Lung microvascular endothelial cell (primary cell): ENCODE measurements at places on chromosomes 12 and 14. TPM values are rescaled to one million over a fixed set of nuclear protein-coding genes. Genes with fewer than 3 reads are reported as not detected.

- no peak for DNase-seq
Measured at GRCh38 chr14:74573421-74574089, 38.5 kb downstream of the LTBP2 start.

DNA sequence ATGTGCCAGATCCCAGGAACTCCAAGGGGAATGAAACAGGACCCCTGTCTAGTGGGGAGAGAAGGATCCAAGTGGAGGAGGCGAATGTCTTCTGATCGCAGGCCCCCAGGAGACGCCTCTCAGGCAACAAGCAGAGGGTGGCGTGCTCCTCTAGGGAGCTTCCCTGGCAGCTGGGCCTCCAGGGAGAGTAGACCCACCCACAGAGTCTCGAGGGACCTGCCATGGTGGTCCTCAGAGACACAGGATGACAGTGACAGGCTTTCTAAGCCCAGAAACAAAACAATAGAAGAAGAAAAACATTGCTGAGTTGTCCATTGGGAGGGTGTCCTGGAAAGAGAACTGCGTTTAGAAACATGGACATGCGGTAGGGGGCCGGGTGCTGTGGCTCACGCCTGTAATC lies 140.6 kb upstream of the MAP1LC3B2 start:
- no peak for DNase-seq

KCNJ8 gene
- total RNA-seq, result not detected in 2 replicates

DNA sequence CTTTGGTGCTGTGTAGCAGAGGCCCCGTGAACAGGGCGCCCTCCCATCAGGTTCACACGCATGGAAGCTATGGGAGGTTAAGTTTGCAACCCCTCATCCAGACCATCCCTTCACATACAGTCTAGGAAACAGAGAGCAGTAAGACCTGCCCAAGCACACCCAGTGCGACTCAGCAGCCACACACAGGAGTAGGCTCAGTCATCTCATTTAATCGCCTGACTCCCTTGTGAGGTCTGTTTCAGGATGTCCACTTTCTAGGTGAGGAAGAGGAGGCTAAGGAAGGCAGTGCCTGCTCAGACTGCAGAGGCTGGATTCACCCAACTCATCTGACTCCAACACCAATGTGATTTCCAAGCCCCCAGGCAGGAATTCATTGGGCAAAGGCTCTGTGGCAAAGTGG lies 11.9 kb downstream of the BDKRB1 start:
- no peak for DNase-seq

DNA sequence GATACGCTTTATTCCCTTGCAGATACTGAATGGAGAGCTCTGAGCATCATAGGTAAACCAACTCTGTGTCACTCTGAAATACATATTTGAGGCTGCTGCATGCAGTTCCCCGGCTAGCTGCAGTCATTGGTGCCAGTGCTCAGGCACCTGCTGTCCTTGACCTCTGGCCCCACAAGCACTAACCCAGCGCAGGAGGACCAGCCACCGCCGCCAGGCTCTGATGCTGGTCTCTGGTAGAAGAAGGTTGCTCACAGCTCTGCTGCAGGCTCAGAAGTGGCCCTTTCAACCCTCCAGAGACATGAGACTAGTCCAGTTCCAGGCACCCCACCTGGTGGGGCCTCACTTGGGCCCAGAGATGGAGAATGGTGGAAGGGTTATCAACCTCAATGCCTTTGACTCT lies 34.5 kb upstream of the PTPRB start:
- DNase-seq, result no peak

GRCh38 chr14:81453166-81453766 lies 53.1 kb upstream of the STON2 start:
- DNase-seq, result peak; percentile 88

RFLNA gene
- 0.20 and 0.44 TPM in 2 replicates for total RNA-seq

DNA sequence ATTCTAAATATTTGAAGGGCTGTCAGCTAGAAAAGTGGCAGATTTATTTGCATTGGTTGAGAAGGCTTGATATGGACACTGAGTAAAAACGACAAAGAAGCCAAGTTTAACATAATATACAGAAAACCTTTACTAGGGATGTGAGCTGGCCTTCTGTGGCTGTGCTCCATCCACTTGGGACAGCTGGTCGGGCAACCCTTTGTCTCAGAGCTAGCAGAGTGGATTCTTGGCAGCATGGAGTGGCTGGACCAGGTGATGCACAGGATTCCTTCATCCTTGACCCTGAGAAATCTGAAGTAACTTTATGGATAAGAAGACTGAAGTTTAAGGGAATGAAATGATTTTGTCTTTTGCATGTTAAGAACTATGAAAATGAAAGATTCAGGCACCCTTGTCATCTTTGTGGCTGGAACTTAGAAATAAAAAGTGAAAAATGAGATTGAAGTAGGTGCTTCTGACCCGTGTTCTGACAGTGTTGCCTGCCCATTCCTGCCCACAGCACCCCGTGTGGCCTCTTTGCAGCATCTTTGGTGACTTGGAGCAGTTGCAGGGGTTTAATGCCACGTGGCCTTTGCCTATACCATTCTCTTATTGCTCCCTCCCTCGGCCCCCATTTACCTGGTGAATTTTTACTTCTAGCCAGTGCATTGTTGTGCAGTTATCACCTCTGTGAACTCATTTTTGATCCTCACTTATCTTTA lies 32.6 kb downstream of the PELI2 start:
- no peak for DNase-seq

- DNase-seq, result no peak
Measured at GRCh38 chr14:66603945-66604344, 96.0 kb downstream of the GPHN start.

DNA sequence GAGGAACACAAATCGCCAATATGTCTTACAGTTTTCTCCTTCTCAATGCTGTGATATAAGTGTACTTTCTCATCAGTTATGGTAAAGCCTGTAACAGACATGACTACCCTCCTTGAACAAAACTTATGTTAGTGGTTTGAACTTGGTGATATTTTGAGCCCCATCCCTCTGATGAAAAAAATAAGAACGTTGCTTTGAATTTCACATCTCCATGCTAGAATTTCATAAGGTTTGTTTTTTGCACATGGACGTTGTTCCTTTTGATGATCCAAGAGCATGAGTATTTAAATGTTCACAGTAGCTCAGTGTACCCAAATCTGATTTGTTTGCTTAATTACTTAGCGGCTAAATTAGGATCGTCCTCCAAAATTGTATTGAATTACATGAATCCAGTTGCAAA lies at the start of gene SLC15A5:
TSS of gene SLC15A5 (minus strand) at position 101 of the 400 bp plus-strand sequence. CDS start at position 101, 0 bp downstream.
- DNase-seq, result no peak

SYNE2 gene
- 43.6 and 50.2 TPM in 2 replicates for total RNA-seq

TAS2R7 gene
- not detected in 2 replicates for total RNA-seq

LIN7A gene
- 0.20 and 0.22 TPM in 2 replicates for total RNA-seq

DNA sequence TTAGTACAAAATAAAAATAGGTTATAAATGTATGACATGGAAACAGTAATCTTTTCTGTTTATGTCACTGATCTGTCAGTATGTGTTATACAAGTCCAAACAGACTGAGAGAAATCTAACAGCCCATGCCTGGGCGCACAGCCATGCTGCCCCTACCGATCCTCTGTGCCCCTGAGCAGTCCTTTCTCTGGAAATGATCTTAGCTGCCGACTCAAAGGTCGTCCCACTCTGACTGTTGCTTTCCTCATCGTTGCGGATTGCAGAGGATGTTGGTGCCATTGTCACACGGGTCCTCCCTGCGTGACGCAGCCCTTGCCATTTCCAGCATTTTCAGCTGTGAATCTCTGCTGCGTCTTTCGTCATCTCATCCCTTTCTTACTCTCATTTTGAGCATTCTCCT lies 82.9 kb upstream of the DYNC1H1 start:
- DNase-seq, result no peak

- no peak for DNase-seq
Measured at GRCh38 chr14:51877810-51878209, 17.4 kb downstream of the GNG2 start.

GLT1D1 gene
- total RNA-seq, result not detected in 2 replicates

CFAP54 gene
- total RNA-seq, result 7.8 and 9.7 TPM in 2 replicates

DNA sequence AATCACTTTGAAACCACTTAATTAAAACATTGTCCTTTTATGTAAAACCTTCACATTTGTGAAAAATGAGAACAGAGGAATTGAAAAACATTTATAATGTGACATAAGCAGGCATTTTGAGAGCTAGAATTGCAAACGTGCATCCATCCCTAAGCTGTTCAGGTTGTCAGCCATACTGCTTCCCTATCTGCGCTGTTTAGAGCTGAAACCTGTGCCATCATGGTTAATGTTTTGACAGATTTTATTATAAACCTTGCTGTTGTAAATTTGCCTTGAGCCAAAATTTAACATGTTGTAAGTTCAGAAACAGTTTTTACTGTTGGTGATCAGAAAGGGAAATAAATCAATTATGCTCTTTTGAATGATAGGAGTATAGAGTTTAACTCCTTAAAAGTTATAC lies 31.9 kb downstream of the FOXA1 start:
- DNase-seq, result no peak

DNA sequence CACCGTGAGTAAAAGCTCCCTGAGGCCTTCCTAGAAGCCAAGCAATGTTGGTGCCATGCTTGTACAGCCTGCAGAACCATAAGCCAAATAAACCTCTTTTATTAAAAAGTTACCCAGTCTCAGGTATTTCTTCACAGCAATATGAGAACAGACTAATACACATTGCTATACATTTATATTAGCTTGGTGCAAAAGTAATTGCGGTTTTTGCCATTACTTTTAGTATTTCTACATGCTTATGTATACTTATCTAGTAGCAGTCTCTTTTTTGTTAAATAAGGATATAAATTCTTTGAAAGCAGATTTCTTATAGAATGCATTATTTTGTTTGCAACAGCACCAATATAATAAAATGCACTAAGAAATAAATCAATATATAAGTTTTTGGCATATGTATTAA lies 619.6 kb downstream of the FSCB start:
- no peak for DNase-seq

POMT2 gene
- 5.2 and 6.9 TPM in 2 replicates for total RNA-seq

- no peak for DNase-seq
Measured at GRCh38 chr12:117011988-117012805, 87.0 kb downstream of the TESC start.

SERPINA12 gene
- not detected in 2 replicates for total RNA-seq

- DNase-seq, result peak; percentile 81
Measured at GRCh38 chr12:71840231-71840847, 780 bp downstream of the TBC1D15 start.

GRCh38 chr14:101498526-101498860 lies 62.8 kb upstream of the DIO3 start:
- DNase-seq, result no peak

ART4 gene
- 62.5 and 121 TPM in 2 replicates for total RNA-seq

GRCh38 chr14:99460793-99461192 lies 19.9 kb downstream of the SETD3 start:
- DNase-seq, result no peak

CLEC2D gene
- 0.99 and 1.3 TPM in 2 replicates for total RNA-seq

BCL11B gene
- under 0.01 TPM in 2 replicates for total RNA-seq

IFNG-AS1 gene
- total RNA-seq, result not detected in 2 replicates

GRCh38 chr12:132490422-132491137 lies 629 bp downstream of the FBRSL1 start:
- DNase-seq, result peak; percentile 47

- DNase-seq, result no peak
Measured at GRCh38 chr14:71135911-71136310, 228.7 kb downstream of the PCNX1 start.

RHOJ gene
- 58.0 and 78.2 TPM in 2 replicates for total RNA-seq

- DNase-seq, result no peak
Measured at GRCh38 chr14:99575043-99576023, 28.7 kb downstream of the CCDC85C start.

DNA sequence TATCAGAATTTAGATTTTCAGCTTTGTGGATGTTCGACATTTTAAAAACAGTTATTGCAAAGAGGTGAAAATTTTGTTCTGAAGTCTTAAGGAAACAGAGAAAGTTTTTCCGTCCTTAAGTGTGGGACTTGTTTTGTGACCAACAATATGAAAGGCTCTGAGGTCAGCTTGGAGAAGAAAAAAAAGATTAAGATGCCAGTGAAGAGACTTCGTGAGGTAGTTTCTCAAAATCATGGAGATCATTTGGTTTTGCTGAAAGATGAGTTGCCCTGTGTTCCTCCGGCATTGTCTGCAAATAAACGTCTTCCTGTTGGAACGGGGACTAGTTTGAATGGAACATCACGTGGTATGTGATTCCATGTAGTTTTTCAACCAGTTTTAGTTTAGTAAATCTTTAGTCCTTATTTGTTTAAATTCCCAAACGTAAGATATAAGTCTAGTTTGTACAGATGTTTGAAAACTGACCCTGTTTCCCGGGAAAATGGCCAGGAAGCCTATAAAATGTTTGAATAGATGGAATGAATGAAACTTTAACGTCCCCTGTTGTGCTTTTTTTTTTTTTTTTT lies 682 bp downstream of the KIAA0586 start:
- DNase-seq, result peak; percentile 76

SERPINA10 gene
- not detected in 2 replicates for total RNA-seq

- peak; percentile 75 for DNase-seq
Measured at GRCh38 chr12:14723763-14724162, 27.4 kb upstream of the GUCY2C start.

DNA sequence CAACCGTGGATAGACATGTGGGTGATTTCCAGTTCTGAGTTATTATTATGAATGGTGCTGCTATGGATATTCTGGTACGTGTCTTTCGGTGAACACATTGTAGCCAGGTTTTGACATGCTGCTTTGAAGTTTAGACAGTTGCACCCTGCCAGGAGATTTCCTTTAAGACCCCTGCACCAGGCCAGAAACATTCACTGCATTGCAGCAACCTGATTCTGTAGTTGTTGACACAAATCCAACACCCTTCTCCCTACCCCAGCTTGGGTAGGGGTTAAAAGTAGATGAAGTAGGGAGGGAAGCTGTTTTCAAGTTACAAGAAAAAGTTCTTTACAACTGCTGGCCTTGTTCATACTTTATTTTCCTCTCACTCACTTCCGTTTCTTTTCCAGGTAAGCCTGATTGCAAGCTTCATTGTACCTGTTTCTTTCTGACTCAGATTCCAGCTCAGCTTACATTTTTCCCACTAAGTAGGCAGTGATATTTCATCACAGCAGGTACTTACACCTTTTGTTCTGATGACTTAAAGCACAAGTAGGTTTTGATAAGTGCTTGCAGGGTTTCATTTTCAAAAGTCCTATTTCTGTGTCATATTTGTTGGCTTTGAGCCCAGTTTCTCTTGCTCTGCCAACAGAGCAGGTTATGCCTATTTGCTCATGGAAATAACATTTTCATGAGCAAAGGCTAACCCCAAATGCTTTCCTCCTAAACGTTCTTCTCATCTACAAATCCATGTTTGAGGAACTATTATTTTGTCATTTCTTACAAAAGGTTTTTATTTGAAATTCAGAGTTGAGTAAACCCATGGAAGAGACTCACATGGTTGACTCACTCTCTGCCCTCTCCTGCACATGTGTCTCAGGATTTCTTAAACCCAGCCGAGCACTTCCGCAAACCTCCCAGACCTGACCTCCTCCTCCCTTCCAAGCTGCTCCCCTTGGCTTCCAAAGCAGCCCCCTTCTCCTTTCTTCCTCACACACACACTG lies 12.1 kb upstream of the LTA4H start:
- DNase-seq, result peak; percentile 89

CLEC4C gene
- not detected in 2 replicates for total RNA-seq

DNA sequence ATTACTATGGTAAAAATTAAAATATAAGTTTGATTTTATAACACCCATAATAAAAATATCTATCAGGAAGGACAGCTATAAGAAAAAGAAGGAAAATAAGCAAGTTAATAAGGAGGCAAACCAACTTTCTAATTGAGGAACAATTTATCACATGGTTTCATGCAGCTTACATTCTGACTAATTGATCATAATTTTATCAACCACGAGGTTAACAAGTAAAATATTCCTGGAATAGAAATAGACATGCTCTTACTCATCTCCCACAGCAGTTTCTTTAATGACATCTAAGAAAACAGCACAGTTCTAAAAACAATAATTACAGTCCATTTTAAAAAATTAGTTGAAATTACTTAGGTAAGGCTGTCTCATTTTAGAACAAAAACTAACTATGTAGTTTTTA lies 130.8 kb upstream of the KRR1 start:
- no peak for DNase-seq
